ENCODE measurements at places on chromosomes 6 and 20.

- DNase-seq: no peak
These were observed 13.0 kb downstream of the EFCAB8 start for GRCh38 chr20:32871627-32872160.

GRCh38 chr6:104214901-104215300 is 644.8 kb downstream of the HACE1 start:
- no peak for DNase-seq

DNA sequence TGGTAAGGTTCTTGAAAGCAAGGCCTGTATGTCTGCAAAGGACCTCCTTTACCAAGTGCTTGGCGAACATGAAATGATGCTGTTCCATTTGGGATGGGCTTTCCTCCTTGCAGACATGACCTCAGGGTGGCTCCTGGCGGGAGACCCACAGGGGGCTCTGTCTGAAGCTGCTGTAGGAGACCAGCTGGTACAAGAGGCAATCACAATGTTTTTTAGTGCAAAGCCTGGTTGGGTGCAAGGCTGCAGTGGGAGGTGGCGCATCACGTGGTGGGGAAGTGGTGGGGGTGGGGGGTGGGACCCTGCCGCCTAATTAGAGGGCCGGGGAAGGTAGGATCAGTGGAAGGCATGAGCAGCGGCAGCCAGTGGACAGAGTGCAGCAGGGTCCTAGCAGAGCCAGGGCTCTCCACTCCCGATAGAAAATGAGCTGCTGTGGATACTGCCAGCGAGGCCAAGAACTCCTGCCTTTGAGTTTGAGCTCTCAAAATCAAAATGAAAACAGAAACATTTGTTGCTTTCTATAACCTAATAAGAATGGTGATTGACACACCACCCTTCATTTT is 9.1 kb upstream of the ARMC2 start:
- DNase-seq: no peak

GRCh38 chr20:57124800-57125517 is 141.5 kb downstream of the BMP7 start:
- DNase-seq: no peak

DNA sequence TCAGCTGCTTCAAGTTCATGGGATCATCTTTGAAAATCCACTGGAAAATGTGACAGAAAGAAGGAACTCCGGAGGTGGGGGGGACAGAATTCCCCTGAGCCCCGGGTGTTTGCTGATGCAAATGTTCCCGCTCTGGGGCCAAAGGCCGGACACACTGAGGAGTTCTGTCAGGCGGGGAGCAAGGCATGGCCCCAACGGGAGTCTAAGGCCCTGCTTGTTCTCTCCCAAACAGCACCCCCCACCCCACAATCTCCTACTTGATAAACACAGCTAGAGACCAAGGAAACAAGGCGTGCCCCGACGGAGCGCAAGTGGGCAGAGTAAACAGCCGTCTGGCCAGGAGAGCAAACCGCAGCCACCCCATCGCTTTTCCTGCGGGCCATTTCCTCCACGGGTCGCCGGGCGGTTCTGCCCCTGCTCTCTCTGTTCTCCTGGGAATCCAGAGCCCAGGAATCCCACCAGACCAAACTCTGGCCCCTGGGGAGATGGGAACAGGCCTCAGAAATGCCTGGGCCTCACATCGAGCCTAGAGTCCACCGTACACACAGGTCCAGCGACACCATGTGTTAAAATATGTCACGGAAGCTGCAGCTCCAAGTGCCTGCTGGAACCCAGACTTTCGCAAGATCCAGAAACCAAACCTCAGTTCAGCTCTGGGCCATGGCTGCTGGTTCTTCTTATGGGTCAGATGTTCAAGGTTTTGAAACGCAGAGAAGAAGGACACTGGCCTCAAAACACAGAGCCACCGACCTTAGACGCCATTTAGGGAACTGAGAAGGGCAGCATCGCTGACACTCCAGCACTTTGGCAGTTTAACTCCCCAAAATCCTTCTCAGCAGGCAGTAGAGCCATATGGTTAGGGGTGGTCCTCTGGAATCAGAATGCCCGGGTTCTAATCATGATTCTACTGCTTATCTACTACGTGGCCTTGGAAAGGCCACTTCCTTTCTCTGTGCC is 104.2 kb downstream of the PREX1 start:
- no peak for DNase-seq

GRCh38 chr6:15929685-15930084 is 199.2 kb upstream of the MYLIP start:
- DNase-seq: no peak

DNA sequence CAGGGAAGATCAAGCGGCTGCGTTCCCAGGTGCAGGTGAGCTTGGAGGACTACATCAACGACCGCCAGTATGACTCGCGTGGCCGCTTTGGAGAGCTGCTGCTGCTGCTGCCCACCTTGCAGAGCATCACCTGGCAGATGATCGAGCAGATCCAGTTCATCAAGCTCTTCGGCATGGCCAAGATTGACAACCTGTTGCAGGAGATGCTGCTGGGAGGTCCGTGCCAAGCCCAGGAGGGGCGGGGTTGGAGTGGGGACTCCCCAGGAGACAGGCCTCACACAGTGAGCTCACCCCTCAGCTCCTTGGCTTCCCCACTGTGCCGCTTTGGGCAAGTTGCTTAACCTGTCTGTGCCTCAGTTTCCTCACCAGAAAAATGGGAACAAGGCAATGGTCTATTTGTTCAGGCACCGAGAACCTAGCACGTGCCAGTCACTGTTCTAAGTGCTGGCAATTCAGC is 51.6 kb upstream of the TTPAL start:
- no peak for DNase-seq

DNA sequence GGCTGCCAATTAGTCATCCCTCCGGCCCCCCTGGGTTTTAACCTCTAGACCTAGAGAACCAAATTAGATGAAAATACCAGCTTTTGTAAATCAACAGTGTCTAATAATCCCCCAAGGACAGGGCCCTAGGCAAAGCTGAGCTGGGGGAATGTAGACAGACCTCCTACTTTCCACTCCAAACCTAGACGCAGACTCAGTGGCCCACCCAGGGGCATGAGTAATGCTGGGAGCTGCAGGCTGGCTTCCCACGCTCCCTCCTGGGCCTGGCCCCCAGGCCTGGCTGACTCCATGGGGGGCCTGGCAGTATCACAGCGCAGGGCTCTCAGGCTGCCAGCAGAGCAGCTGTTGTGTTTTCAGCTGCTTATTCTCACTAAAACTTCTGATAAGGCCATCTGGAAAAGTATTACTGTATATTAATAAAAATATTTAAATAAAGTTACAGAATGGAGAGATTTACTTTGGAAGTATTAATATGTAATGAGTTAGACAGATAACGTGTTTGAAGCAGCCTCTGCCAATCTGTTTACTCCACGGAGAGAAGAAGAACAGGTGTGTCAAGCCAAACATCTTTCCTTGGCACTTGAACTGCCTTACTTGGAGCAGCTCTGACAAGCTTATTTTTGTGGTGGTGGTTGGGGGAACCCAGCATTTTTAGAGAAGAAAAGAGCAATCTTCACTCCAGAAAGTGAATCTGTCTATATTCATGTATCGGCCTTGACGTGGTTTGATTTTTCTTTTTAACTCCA is 144.0 kb upstream of the AGPAT4 start:
- DNase-seq: no peak

All from stimulated activated CD8-positive, alpha-beta memory T cell treated with anti-CD3 and anti-CD28 coated beads, Interleukin-4, amount 100 ng/mL, for 1 hour (primary cell).